ENCODE measurements at places on chromosomes 16 and 17. TPM values are rescaled to one million over a fixed set of nuclear protein-coding genes. Genes with fewer than 3 reads are reported as not detected.
A peak's percentile ranks its signal among the peaks of the same experiment; 100 is the strongest.

GRCh38 chr17:70810609-70811008 lies 641.3 kb downstream of the KCNJ2 start:
- DNase-seq, result no peak

- DNase-seq, result no peak
Measured at GRCh38 chr17:27949304-27949703, 56.1 kb upstream of the LYRM9 start.

- peak; percentile 27 for DNase-seq
Measured at GRCh38 chr16:56372013-56372634, 53.2 kb downstream of the AMFR start.

- peak; percentile 39 for DNase-seq
Measured at GRCh38 chr17:16439811-16440351, 24.5 kb downstream of the TRPV2 start.

GRCh38 chr17:32920293-32920692 lies 7.7 kb upstream of the TMEM98 start:
- DNase-seq, result no peak

The KRT33B gene
- not detected for total RNA-seq

GRCh38 chr16:48235556-48236136 lies 8.5 kb upstream of the LONP2 start:
- DNase-seq, result no peak

GRCh38 chr17:9451934-9452333 lies 123.7 kb downstream of the STX8 start:
- no peak for DNase-seq

DNA sequence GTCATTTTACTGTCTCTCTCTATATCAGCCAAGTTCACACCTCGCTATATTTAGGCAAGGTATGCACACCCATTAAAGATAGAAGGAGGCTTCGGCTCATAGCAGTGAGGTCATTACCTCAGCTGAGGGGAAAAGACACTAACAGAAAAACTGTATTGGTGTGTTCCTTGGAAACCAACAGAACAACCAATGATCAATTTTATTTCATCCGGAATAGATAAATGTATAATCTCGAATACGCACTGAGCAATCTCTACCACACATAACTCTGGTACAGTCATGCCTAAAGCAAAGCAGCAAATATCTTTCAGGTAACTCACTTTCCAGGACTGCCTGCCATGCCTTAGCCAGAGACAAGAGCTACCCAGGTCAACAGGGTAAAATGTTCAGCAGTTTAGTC lies 109.9 kb upstream of the CORO6 start:
- DNase-seq, result no peak

DNA sequence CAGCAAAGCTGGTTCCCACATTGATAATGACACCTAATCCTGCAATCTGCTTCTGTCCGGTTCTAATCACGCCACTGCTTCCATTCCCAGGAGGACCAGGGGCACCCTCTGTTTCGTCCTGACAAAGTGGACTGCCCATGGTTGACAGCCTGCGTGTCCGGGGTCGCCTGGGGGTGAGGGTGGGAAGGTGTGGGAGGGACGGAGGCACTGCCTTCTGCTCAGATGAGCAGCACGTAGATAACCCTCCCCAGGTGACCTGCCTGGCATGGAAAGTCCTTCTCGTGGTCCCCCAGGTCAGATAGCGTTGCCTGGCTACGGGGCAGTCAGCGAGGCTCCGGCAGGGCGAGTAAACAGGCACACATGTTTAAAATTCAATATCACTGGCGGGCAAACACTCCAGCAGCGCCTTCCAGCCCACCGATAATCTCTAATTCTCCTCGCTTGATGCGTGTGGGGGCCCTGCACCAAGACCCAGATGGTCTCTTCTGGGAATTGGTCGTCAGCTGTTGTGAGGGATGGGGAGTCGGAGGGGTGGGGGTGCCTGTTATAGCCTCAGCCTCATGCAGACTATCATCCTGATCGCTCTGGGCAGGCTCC lies 132.2 kb downstream of the RAP1GAP2 start:
- DNase-seq, result no peak

DNA sequence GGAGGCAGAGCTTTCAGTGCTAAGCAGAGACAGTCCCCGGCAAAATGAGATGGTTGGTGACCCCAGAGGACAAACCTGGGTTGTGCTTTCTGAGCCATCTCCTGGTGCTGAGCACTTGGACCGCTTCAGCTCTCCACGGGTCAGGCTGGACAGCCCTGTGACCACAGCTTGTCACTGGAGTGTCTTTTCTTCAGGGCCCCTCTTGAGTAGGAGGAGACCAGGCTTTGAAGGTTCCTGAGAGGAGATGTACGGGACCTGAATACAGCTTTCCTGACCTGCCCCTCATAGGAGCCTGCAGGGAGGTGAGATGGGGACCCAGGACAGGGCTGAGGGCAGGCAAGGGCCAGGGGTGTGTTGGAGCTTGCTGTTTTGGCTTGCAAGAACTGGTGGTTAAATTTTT lies 17.8 kb upstream of the ADGRG1 start:
- DNase-seq, result peak; percentile 4

The PDPR gene
- 14.3 TPM for total RNA-seq

DNA sequence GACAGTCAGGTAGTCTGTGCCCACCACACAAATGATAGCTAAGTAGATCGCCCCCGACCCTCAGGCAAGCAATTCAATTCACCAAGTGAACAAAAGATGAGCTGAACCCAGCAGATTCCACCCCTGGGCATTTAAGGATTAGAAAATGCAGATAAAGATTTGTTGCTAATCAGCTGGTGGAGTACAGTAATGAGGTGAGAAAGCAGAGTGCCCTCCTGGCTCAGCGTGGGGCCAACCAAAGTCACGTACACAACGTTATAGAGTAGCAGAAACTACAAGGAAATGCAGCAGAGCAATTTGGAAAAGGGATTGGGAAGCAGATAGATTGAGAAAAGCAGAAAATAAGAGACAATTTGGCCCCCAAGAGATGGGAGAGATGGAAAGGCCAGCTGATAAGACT lies 91.2 kb downstream of the SOX9 start:
- DNase-seq, result no peak

The GRB7 gene
- total RNA-seq, result 2.0 TPM

GRCh38 chr17:78180508-78180907 lies 6.3 kb downstream of the TK1 start:
- no peak for DNase-seq

DNA sequence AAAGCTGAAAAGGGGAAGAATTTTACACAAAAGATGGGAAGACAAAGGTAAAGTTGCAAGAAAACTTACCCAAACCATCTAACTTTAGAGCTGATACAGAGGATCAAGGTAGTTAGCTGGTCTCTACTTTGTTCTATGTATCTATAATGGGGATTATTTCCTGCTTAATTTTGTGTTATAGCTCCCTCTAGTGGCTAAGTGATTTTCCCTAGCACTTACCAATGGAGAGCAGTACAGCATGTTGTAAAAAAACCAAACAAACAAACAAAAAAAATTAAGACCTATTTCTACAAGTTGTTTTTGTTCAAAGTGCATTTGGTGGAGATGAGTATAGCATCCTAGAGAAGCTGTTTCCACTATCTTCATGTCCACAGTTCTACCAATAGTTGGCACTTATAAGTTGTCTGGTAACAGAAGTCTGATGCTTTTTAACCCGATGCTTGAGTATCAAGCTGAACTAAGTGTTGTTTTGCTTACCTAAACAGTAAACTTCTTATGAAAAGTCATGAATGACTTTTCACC lies 7.5 kb downstream of the SRSF1 start:
- DNase-seq, result no peak

DNA sequence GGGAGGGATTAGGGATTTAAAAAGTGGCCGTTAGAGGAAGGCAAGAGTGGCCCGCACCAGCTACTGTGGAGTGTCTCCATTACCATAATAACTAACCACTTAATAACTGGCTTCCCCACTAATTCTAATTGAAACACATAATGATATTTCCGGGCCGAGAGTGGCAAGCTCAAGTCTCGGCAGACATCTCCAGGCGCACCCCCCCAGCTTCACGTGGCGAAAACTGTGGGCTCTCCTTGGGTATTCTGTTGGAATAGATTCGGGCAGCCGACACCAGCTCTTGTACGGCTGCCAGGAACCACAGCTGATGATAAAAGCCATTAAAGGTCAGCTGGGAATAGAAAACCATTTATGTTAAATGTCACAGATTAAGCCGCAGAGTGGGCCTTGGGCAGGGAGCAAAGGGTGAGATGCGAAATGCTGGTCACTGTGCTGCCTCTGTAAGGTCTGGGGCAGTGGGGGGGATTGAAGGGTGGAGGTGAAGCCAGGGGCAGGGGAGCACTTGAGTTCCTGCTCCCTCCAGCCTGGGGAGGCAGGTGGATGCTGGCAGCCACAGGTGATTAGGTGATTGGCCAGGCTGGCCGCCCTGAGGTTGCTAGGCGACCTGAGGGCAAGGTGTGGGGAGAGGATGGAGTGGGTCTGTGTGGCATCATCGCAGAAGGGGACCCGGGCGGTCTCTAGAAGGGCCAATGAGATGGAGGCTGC lies 115.6 kb upstream of the SDK2 start:
- no peak for DNase-seq

All from activated naive CD4-positive, alpha-beta T cell treated with anti-CD3 and anti-CD28 coated beads for 36 hours (primary cell).